ENCODE measurements at places on chromosomes 5 and 9.
A peak's percentile ranks its signal among the peaks of the same experiment; 100 is the strongest.

DNA sequence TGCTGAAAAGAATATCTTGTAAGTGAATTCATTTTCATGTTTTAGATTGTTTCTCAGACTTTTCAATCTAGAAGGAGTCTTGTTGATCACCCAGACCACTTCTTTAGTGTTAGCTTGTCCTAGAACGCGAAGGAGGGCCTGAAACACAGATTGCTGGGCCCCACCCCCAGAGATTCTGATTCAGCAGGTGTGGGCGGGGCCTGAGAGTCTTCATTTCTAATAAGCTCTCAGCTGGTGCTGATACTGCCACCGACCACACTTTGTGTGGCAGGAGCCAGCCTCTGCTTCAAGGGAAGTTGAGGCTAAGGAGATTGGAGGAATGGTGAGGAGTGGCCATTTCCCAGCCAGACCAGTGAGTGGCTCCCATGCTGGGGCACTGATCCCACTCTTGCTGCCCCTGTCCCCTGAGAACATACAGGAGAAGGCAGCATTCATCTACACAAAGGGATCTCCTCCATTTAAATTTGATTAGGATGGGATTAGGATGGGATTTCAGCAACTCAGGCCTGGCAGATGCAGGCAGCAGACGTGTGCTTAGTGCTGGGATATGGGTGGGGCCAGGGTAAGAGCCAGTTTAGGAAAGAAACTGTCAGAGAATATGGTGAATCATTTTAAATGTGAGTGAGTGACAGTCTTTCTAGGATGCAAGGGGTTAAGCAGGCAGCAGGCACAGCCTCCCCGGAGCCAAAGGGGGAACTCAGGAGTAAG is 35.9 kb downstream of the ZNF618 start:
- DNase-seq, result no peak

DNA sequence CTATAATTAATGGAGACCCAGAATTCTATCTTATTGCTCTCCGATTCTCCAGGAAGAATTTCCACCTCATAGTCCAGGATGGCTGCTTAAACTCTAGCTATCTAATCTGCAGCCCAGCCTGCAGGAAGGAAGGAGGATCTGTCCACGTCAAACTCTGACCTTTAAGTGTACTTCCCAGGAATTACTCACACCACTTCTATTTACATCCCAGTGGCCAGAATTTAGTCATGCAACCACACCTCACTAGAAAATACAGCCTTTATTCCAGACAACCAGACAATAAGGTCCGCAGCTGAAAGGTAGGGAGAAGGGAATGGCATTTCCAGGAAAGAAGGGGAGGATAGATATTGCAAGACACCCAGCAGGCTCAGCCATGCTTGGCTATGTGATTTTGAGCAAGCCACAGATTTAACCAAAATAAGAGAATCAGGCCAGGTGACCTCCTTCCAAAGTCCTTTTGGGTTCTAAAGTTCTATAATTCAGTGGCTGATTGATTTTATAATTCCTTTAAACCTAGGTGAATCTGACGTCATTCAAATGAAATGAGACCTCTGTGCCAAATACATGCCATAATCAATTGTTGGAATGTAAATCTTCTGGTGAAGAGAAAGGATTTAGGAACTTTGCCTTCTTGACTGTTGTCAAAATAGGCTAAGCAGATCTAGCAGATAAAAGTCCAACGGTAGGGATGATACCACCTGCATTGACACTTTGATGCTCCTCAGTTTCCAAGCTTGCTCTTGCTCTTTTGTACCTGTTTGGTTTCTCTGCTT is 3.7 kb upstream of the DENND1A start:
- no peak for DNase-seq

DNA sequence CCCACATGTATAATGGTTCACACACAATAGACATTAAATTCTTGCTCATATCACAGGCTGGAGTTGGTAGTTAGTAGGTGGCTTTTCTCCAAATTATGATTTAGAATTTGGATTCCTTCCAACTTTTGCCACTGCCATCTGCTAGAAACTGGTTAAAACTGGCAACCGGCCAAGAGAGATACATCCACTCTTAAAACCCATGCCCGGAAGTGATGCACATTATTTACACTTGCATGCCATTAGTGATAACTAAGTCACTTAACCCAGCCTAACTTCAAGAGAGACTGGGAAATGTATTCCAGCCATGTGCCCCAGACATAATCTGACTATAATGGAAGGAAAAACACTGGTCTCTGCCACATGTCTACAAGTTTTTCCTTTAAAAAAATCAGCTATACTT is 395.7 kb upstream of the SEMA6A start:
- no peak for DNase-seq

- no peak for DNase-seq
Observed at GRCh38 chr5:58454025-58454424, 5.9 kb downstream of the PLK2 start.

- DNase-seq, result no peak
Observed at GRCh38 chr9:89418474-89418845, 79.5 kb downstream of the SEMA4D start.

GRCh38 chr5:150065346-150065745 is 21.0 kb downstream of the CSF1R start:
- peak; percentile 54 for DNase-seq

DNA sequence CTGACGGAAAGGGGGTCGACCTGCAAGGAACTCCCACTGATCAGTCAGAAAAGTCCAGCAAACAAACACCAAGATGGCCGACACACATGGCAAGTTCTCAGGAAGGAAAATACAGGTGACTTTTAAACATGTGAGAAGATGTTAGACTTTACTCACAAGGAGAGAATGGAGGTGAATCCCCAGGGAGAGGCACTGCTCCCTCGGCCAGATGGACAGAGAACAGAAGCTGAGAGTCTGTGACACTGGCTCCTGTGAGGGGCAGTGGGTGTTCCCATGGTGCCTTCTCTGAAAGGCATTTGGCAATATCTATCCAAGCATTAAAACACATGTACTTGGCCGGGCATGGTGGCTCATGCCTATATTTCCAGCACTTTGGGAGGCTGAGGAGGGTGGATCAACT is 22.8 kb downstream of the COL5A1 start:
- DNase-seq, result no peak

GRCh38 chr9:70832492-70832891 is 288.9 kb downstream of the TRPM3 start:
- no peak for DNase-seq

DNA sequence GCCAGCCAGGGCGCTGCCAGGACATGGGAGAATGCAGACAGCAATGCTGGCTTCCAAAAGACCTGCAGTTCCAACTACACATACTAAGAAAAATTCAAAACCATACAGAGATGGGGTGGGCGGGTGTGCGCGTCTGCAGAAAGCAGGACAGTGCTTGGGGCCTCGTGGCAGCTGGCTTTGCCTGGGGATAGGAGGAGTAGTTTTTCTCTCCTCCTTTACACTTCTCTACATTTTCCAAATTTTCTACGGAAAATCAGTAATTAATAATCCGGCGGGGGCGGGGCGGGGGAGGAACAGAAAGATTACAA is 43.6 kb upstream of the SARDH start:
- no peak for DNase-seq

DNA sequence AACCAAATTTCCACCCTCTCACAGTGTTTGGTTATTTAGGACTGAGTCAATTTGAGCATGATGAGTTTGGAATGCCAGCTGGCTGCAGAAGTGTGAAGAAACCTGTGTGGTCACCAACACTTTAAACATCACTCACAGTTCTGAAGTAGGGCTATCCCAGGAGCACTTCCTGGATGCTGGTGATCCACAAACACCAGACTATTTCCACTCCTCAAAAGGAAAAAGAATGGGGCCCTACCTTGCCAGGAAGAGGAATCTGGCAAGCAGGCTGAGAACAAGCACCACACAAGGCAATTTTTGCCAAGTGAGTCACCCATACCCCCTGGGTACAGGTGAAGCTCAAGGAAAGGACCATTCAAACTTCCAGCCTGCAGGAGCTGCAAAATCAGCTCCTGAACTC is 294.2 kb upstream of the PTGER4 start:
- DNase-seq, result no peak

GRCh38 chr5:41815663-41816229 is 54.5 kb downstream of the OXCT1 start:
- no peak for DNase-seq

GRCh38 chr5:83523929-83524328 is 52.4 kb downstream of the VCAN start:
- DNase-seq, result no peak

- no peak for DNase-seq
Observed at GRCh38 chr9:130667120-130667435, 2.7 kb downstream of the PRDM12 start.

- DNase-seq, result peak; percentile 82
Observed at GRCh38 chr9:110192531-110193261, 15.3 kb downstream of the C9orf152 start.

DNA sequence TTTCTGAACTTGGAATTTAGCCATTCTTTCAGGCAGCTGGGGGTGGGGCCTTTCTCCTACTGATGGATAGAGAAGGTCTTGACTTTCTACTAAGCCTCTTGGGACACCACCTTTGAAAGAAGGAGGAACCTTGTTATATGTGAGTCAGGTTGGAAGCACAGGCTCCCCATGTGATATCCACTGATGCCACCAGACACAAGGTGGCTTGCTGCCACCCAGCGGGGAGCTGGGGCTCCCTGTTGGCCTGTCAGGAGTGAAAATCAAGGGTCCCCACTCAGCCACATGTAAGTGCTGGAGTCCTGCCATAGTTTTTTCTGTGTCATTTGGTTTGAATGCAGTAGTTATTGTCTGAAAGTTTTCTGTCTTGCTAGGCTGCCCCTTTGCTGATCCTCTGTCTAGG is 252.4 kb upstream of the NFIL3 start:
- DNase-seq, result peak; percentile 58

- DNase-seq, result no peak
Observed at GRCh38 chr9:8558176-8558575, 758.6 kb upstream of the DMAC1 start.

DNA sequence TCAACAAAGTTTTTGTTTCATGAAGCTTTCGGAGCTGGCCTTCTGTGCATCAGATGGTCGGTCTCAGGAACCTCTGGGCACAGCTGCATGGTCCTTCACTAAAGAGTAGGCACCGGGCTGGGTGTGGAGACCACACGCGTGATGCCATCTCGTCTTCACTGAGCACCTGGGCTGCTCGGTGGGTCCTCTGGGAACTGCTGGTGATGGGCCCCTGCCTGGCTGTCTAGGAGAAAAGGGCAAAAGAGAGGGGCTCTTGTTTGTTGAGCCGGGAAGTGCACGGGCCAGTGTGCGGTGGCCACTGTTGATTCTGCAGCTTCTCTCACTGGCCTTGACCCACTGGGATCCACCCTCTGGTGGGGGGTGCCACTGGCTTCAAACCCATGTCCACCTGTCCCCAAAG is 46.0 kb downstream of the COL5A1 start:
- no peak for DNase-seq

- no peak for DNase-seq
Observed at GRCh38 chr9:136964171-136964689, 12.2 kb downstream of the LCN12 start.

GRCh38 chr5:103174147-103174546 is 54.0 kb downstream of the PPIP5K2 start:
- no peak for DNase-seq

GRCh38 chr5:170087168-170087817 is 18.4 kb upstream of the FOXI1 start:
- DNase-seq, result no peak

- no peak for DNase-seq
Observed at GRCh38 chr5:126450346-126450745, 27.1 kb downstream of the GRAMD2B start.

DNA sequence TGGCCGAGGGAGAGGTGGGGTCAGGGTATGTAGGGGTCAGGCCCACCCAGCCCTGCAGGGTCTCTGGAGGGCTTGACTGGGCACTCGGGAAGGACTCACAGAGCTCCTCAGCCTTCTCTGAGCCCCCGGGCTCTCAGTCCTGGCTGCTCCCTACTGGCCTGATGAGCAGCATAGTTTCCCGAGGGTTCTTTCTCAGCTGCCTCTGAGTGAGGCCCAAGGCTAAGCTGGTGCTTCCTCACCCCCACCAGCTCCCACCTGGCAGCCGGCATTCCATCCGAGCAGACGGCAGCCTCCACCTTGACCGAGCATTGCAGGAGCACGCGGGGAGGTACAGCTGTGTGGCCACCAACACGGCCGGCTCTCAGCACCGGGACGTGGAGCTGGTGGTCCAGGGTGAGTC is 56.0 kb downstream of the HMCN2 start:
- no peak for DNase-seq

- DNase-seq, result no peak
Observed at GRCh38 chr5:171428809-171429542, 9.5 kb downstream of the FGF18 start.

DNA sequence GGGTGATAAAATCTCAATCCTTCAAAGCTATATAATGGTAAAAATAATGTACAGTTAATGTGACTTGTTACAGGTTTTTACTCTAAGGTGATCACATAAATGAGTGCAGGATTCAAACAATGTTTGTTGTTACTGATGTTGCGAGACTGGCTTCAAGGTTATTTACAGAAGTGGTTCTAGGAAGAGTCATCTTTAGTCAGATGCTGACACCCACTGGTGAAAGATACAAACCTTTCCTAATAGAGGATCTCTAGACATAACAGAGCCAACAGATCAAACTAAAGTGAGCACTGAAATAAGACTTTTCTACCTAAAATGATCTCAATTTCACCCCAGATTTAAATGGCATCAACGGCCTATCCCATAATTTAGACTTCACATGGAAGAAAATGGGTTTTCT is 20.2 kb downstream of the ARSB start:
- peak; percentile 58 for DNase-seq

GRCh38 chr9:24007185-24007584 is 181.1 kb upstream of the ELAVL2 start:
- DNase-seq, result no peak

GRCh38 chr5:154220625-154221024 is 30.1 kb downstream of the GALNT10 start:
- peak; percentile 68 for DNase-seq

- peak; percentile 30 for DNase-seq
Observed at GRCh38 chr9:99192786-99193465, 28.8 kb downstream of the ALG2 start.

DNA sequence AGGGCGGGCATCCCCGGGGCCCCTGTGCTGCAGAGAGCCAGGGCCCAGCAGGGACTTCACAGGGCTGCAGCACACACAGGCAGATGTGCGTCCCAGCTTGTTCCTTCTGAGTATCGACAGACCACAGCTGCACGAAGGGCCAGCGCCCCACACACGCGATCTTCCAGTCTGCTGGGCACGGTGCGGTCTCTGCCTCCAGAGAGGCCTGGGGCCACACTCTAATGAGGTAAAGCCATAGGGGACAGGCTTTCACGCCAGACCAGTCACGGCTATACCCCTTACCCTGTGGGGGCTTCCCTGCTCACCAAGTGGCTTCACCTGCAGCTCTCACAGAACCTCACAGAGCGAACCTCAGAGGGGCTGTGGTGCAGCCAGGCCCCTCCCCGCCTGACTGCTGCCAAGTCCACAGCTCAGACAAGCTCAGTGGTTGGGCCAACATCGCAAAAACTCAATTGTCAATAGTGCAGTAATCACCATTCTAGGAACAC is 82.2 kb downstream of the SHB start:
- no peak for DNase-seq

- DNase-seq, result no peak
Observed at GRCh38 chr5:172973931-172974330, 9.6 kb upstream of the ATP6V0E1 start.

All from GM03348 (cell line).